ENCODE measurements at places on chromosomes 2 and 18.
A peak's percentile ranks its signal among the peaks of the same experiment; 100 is the strongest.

- no peak for DNase-seq
Observed at GRCh38 chr2:145284551-145284950, 764.6 kb upstream of the ZEB2 start.

GRCh38 chr2:230660294-230661060 lies 52.2 kb upstream of the CAB39 start:
- no peak for DNase-seq

DNA sequence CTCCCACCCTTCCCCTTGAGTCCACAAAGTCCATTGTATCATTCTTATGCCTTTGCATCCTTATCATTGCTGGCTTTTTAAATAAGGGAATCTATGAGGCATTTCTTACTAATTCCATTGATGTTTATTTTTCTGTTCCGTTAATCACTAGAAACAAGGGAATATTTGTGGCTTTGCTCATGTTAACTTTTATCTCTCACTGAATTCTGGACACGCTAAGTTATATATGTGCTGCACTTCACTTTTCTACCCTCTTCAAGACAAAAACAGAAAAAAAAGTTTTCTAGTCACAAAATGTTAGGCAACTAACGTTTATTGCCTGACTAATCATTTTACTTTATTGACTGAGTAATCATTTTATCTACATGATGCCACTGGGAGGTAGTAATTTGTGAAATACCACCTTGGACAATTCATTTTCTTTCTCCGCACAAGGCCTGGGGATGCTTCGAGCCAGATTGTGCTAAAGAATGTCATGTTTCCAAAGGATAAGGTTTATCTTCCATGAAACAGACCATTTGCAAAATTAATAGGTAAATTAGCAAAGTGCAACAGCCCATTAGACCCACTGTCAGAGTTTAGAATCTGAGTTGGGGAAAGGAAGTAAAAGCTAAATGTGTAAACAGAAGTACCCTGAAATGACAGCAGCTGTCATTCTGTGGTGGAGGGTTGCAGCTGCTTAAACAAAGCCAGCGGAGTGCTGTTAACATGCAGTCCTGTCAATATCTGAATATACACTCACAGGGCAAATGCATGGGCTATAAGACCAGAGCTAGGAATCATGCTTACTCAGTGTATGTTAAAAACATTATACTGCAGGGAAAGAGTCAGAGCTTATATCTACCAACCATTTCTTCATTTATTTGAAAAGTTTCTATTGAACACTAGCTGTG lies 658.7 kb downstream of the CNTNAP5 start:
- DNase-seq: peak; percentile 77

DNA sequence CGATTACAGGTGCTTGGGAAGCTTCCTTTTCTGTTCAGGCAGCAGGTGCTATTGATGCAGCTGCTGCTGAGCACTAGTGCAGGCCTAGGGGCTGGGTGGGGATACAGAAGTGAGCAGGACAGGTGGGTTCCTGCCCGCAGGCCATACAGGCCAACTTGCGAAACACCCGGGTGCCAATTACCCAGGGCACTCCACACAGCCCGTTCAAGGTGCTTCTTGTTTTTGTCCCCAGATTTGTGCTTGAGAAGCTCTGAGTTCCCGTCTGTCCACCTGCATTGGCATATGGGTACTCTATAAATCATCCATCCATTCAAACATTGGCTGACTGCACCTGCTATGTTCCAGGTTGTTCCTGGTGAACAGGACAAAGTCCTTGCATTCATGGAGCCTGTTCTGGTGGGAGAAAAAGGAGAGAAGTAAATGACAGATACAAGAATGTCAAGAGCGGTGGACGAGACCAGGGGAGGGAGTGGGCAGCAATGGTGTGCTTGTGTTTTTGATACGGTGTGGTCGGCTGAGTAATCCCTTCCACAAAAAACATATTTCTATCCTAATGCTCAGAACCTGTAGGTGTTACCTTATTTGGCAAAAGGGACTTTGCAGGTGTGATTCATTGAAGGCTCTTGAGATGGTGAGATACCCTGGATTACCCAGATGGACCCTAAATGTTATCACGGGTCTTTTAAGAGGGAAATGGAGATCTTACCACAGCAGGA lies 31.4 kb downstream of the SH3BP4 start:
- peak; percentile 95 for DNase-seq

DNA sequence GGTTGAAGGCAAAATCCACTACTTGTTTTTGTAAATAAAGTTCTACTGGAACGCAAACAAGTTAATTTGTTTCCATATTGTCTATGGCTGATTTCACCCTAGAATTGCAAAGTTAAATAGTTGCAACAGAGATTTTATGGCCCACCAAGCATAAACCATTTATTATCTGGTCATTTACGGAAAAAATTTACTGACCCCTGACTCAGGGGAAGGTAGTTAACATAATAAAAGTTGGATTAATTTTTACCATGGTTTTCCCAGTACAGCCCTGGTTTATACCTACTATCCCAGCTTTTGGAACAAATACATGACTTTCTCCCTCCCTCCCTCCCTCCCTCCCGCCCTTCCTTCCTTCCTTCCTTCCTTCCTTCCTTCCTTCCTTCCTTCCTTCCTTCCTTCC lies 588.9 kb upstream of the TMEFF2 start:
- DNase-seq: no peak

- no peak for DNase-seq
Observed at GRCh38 chr2:72813841-72814240, 12.0 kb downstream of the EXOC6B start.

DNA sequence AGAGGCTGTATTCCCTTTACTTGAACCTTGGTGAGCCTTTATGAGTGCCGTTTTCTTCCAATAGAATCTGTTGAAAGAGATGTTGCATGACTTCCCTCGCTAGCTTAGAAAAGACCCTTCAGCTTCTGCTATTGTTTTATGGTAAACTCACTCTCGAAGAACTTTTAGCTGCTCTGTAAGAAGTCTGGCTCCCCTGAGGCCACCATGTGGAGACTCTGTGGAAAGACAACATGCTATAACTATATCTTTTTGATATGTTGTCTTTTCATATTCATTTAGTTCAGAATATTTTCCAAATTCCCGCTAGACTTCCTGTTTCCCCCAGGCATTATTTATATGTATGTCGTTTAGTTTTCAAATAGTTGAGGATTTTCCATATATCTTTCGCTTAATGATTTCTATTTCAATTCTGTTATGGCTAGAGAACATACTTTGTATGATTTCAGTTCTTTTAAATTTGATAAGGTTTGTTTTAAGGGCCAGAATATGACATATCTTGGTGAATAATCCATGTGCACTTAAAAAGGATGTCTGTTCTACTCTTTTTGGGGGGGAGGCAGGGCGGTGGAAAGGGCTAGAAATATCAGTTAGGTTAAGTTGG lies 64.1 kb downstream of the PTPN4 start:
- DNase-seq: peak; percentile 0

- no peak for DNase-seq
Observed at GRCh38 chr2:151616760-151617339, 117.4 kb downstream of the NEB start.

DNA sequence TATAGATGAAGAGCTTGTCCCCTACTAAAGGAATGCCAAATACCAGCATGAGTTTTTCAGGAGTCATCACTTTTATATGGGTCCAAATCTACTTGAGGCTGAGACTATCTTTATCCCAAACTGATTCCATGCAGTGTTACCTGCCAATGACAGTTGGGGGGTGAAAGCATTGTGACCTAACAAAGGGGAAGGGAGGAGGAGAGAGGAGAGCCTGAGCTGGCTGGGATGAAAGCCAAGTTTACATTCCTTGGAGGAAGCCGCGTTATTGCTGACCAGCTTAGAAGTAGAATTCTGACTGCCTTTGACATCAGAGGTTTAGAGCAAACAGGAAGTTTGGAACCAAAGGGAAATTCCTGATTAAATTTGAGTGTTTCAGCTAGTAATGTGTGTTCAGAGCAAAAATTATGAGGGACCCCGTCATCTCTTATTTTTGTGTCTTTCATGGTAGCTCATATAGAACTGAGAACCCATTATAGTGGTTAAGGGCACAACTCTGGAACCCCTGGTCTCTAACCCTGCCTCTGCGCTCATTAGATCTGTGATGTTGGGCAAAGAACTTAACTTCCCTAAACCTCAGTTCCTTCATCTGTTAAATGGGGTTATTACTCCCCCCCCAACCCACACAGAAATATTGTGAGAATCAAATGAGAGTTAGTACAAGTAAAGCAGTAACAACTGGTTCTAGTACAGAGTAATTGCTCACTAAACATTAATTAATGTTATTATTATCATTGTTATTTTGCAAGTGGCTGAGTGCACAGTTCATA lies 199.3 kb upstream of the EPAS1 start:
- DNase-seq: peak; percentile 4

GRCh38 chr18:79718878-79719477 lies 39.4 kb downstream of the CTDP1 start:
- no peak for DNase-seq

DNA sequence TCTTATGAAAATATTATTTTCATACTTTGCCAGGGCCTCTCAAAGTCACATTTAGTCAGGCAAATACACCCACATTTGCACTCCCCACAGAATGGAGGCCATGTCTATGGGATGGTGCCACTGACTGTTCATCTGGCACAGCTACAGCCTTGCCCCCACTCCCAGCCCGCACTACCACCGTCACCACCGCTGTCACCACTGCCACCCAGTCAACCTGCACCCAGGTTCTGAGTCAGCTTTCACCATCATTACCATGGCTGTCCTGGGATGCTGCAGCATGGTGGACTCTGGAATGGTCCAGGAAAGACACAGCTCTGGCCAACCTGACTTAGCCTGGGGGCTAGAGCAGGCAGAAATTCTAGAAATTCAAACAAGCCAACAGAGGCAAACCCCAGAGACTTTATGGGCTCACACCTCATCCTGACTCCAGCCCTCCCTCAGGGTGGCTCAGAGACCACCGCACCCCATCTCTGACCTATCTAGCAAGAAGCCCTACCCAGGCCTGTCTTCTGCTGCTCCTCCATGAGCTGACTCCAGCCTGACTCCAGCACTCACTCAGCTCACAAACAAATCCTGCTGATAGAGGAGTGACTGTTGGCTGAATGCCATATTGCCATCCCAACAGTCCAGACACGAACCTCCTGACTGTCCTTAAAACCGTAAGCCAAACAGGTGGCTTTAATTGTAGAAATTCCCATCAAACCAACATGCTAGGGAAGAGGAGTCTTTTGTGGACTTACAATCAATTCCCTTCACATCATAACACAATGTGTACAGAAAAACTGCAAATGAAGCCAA lies 28.0 kb downstream of the DNER start:
- DNase-seq: peak; percentile 90

DNA sequence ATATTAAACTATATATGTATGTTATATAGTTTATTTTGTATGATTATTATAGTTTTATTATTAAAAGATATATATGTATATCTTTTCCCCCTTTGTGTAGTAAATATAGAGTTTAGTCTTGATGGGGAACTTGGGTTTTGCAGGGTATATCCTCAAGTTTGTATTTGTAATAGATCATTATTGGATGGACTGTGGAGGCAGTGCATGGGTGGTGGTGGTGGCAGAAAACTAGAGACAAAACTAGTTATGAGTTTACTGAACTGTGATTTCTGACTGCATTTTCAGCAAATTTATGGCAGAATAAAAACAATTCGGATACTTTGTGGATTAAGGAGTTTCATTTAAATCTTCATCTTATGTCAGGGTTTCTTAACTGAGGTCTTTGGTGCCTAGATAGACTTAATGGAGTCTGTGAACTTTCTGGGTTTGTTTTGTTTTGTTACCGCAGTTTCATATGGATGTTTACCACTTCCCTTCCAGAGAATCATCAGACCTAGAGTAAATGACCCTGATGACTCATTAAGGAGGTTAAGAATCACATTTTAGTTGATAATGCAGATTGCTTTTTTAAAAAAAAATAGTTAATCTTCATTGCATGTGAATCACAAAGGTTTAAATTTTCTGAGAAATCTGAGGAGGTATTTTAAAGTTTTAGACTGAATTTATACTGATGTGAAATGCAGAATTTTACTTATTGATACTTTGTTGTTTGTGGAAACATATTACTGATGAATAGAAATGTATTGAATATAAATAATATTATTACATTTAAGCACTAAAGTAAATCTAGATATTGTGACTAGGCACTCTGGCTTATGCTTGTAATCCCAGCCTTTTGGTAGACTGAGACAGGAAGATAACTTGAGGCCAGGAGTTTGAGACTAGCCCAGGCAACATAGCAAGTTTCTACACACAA lies 14.5 kb downstream of the EPC2 start:
- DNase-seq: no peak

GRCh38 chr18:69882965-69883668 lies 64.6 kb downstream of the CD226 start:
- no peak for DNase-seq

- DNase-seq: no peak
Observed at GRCh38 chr18:47209171-47209570, 33.0 kb upstream of the IER3IP1 start.

DNA sequence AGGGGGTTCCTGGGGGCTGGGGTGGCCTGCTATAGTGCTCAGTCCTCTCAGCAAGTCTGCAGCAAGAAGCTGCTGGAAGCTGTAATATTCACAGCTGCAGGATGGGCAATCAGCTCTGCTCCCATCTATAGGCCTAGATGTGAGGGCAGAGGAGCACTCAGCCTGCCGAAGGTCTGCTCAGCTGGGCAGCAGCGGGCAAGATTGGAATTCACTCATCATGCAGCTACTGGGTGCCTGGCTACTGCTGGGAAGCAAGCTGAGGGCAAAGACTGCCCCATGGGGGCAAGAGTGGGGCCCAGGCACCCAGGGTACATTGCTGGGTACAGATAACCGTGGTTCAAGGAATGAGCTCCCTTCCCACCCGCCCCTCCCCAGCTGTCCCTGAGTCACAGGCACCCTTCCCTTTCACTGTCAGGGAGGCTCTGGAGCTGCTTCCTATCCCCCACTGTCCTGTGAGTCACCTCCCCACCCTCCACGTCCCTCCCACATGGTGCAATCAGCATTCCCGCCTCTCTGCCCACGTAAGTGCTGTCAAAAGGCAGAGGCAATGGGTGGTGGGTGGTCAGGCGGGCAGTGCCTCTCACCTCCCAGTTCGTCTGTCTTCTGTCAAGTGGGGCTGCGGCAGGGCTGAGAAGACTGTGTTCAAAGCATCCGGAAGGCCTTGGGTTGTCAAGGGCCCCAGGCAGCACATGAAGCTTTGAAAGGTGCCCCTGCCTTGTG lies 169.2 kb downstream of the TRIM43 start:
- no peak for DNase-seq

GRCh38 chr2:176650838-176651555 lies 381.8 kb downstream of the MTX2 start:
- no peak for DNase-seq
